ENCODE measurements at places on chromosomes 6 and 20.

DNA sequence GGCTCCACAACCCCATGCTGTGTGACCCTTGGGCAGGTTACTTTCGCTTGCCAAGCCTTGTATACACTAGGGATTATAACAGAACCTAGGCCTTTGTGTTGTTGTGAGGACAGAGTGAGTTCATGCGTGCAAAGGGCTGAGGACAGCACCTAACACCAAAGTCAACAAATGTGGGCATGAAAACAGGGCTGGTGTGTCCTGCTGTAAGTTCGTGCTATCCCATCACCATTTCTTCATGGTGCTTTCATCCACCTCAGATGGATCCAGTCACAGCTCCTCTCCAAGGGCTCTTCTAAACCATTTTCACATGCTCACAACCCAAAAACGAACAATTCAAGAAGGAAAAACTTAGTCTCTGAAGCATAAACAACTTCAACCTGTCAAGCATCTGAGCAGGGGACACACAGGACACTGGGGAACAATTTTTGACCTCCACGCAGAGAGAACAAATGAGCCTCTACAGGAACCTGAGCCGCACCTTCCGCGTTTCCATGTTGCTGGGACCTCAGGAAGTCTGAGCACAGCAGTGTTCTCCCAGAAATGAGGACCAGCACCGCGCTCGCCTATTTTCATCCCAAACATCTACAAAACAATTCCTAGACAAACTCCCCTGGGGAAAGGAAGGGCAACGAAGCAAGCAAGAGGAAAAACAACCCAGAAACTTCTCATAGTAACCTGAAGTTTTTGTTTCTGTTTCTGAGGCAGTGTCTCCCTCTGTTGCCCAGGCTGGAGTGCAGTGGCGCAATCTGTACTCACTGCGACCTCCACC, 3.1 kb downstream of the LRP11 start:
- no peak for DNase-seq

DNA sequence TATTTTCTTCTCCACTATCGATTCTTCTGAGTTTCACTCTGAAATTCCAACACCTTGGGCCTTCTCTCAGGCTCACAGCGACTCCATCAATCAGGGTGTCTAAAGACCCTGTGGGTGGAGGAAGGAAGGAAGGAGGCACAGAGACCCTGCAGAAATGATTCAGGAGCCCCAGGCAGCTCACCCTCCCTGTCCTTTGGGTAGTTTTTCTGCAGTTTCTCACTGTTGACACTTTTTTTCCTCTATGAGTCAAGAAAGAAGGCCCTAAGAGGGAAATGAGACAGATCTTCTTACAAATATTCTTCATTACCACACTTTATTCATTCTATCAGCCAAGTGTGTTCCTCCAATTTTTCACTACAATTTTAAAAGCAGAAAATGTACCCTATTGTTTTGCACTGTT, 34.2 kb upstream of the TBXT start:
- no peak for DNase-seq

- no peak for DNase-seq
Measured at GRCh38 chr20:43839793-43840199, 74.9 kb upstream of the TOX2 start.

DNA sequence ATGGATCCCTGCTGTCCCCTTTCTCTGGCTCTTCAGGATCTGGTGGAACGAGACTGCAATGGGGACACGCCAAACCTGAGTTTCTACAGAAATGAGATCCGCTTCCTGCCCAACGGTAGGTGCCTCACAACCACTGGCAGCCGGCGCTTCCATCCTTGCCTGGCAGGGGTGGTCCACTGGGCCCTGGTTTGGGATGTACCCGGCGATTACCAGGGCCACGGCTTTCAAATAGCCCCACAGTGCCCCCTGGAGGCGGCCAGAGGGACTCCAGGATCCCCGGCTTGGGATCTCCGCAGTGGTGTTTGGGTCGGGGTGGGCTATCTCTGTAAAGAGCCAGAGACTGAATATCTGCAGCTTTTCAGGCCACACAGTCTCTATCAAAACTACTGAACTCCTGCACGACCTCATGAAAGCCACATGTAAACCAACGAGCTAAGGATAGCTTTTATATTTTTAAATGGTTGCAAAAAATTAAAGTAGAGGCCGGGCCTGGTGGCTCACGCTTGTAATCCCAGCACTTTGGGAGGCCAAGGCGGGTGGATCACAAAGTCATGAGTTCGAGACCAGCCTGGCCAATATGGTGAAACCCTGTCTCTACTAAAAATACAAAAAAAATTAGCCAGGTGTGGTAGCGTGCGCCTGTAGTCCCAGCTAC, 3.7 kb downstream of the OGFR start:
- DNase-seq: no peak

DNA sequence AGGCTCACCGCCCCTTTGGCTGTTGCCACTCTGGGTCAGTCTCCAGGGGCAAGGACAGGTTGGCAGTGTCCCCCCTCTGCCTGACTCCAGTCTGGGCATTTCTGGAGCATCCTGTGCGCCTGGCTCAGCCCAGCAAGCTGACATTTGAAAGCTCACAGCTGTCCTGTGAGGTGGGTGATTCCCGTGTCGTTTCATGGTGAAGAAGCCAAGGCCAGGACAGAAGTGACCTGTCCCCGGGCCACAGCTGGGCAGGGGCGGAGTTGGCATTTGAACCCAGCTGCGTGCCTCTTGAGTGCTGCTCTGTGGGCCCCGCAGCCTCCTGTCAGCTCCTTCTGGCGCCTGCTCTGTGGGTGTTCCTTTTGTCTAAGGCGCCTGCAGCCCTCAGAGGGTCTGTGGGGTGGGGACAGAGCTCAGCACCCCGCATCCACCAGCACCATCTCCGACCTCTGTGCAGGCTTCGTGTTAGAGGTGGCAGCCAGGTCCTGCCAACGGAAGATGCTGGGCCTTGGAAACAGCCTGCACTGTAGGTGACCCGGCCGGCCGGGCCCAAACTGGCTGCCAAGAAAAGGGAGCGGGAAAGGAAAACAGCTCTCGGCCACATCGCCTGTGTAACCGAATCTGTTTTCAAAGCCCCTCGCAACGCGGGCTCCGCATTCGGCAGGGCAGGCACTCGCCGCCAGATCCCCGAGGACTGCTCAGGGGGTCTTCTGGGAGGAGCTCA, 5.8 kb upstream of the GATA5 start:
- no peak for DNase-seq

DNA sequence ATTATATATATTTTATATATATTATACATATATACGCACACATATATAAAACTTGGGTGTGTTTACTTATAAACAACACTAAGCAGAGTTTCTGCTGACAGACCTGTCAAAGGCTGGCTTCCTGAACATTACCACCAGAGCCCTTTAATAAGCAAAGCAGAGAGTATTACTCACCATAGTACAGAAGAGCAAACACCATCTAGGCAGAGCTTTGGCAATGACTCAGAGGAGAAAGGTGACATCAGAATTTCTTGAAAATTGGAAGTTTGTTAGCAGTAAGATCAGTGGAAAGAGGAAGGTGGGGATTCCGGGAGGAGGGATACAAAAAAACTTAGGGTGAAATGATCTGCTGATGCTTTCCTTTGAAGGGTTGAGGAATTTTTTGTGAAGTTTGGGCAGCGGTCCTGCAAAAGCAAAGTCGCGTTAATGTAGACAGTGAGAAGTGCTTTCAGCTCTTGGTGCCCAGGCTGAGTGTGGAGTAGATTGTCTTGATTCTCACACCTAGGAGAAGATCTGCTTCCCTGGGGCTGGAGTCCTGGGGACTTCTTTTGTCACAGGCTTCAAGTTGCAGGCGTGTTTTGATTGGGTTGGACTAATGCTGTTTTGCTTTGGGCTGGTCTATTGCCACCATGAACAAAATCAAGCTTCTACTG, 109.6 kb upstream of the BACH2 start:
- peak; percentile 16 for DNase-seq
